Stimulated activated CD8-positive, alpha-beta memory T cell treated with anti-CD3 and anti-CD28 coated beads, Interleukin-4, amount 100 ng/mL, for 1 hour (primary cell): ENCODE measurements at places on chromosomes 5 and 9.

DNA sequence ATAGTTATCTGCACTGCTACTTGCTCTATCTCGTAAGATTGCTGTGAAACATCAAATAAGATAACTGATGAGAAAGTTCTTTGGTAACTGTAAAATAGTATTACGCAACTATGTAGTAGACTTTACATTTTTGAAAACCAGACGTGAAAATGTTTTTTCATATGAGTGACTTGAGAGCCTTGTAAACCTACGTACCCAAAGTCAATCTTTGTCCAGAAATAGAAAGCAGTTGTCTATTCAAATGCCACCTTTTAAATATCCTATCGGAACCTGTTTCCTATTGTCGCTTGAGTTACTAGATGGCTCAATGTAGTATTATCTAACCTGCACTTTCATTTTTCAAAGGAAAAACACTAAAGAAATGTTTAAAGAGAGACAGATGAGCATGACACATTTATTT lies 1.6 kb downstream of the FNIP1 start:
- no peak for DNase-seq

GRCh38 chr9:77435688-77436087 lies 212.4 kb downstream of the GNA14 start:
- no peak for DNase-seq

DNA sequence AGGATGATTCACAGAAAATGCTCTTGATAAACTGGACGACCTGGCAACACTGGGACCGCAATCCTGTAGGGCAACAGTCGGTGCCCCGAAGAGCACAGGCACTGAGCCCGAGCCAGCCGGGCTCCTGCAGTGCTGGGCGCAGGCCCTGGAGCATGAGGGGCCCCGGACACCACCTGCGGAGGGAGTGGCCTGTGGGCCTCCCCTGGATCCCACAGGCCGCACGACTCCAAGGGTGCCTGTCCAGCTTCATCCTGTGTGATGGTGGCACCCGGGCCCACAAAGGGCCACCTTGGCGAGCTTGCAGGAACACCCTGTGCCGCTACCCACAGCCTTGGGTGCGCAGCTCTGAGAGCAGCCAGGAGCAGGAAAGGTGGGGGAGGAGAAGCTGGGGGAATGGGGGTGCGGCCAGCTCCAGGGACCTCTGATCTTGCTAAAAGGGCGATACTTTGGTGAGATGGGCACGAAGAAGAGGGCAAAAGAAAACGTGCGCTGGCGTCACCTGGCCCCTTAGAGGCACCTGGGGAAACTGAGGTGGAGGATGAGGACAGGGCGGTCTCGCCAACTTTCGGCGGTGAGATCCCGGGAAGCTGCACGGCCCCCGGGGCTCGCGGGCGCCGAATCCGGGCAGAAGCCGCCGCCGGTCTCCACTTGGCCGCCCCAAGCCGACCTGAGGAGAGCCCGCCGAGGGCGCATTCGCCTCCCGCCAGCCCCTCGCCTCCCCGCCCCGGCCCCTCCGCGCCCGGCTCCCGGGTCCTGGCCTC lies 722 bp downstream of the TBC1D9B start:
- no peak for DNase-seq

DNA sequence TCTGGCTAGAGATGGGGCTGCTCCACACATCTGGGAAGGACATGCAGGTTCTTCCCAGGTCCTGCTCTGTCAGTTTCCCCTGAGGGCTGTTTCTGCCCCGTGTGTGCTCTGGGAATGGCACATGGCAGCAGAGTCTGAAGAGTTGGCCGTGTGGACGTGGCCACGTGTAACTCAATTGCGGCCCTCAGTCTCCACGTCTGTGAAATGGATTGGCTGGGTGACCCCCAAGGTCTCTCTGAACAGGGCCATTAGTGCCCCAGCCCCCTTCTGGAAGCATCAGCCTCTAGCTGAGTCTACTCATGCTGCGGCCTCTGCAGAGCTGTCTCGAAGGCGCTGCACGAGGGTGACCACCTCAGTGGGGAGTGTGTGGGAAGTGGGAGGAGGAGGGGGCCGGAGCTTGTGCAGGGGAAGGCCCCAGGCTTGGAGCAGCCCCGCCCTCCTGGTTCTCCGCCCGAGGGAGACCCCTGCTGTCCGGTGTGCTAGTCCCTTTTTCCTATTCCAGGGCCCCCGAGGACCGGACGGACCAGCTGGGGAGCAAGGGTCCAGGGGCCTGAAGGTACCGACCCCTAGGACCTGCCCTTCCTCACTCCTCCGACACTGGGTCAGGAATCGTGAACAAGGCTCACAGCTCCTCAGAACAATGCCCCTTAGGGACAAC lies 58.9 kb upstream of the ORM1 start:
- no peak for DNase-seq

GRCh38 chr5:31436851-31437250 lies 95.0 kb downstream of the DROSHA start:
- DNase-seq = no peak

DNA sequence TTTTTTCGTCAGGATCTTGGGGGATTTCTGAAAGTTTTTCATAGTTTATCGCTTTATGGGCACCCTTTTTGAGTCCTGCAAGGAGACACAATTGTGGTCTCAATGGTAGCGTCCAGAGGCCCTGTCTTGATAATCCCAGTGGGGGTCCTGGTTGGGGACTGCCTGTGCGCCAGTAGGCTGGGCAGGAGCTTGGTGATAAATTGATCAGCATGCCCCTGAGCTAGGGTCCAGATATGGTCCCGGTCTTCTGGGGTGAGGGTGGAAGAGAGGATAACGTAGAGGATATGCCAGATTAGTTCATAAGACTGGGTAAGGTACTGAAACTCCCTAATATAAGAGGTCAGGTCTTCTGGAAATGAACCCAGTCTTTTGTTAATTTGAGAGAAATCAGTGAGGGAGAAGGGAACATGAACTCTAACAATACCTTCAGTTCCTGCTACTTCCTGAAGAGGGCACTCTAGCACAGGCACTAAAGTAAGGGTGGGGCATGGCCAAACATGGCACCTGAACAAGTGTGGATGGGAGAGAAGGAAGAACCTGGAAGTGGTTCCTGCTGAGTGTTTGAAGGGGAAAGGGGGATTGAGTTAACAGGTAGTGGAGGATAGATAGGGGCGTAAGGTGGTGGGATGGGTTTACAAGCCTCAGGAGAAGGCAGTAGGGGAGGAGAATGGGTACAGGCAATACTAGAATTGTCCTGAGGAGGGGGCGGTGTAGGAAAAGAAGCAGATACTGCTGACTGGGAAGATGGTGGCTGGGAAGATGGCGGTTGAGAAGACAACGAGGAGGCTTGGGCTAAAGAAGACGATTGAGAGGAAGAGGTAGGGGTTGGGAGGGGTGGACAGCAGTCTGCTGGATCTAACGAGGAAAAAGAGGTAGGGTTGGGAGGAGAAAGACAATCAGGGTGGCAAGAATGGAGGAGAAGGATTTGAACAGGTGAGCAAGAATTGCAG lies 33.8 kb upstream of the ANXA2R start:
- DNase-seq = no peak
